ENCODE measurements at places on chromosomes 1 and 21.

DNA sequence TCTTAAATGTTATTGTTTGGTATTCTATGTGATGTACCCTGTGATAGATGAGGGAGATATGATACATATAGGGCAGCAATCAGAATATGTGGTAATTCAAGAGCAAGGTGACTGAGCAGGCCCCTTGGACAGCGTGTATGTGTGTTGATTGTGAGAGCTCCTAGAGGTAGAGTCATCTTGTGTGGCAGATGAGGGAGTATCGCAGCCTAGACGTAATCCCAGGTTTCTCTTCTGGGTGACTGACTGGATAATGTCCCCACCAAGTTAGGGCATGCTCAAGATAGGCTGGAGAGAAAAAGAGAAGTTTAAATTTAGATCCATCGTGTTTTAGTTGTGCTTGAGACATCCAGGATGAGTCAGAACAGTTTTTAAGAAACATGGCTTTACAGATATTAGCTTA, 185.3 kb downstream of the ZP4 start:
- DNase-seq = no peak

- no peak for DNase-seq
Observed at GRCh38 chr21:32717851-32718316, 9.9 kb downstream of the SYNJ1 start.

DNA sequence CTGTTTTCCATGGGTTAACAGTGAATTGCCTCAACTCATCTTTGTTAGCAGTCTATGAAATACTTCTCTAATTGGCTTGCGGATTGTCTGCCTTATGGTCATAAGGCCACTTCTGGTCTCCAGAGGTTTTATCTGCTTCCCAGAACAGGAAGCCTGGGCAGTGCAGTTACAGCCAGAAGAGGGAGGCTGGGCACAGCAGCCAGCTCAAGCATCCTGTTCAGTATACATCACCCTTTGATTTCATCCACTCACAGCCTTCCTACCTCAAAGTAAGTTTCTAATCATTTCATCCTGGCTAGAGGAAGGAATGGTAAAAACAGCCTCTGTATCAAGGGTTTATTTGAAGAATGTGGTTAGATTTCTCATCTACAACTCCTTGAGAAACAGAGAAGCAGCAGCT, 311.5 kb upstream of the DEPDC1 start:
- DNase-seq = no peak

DNA sequence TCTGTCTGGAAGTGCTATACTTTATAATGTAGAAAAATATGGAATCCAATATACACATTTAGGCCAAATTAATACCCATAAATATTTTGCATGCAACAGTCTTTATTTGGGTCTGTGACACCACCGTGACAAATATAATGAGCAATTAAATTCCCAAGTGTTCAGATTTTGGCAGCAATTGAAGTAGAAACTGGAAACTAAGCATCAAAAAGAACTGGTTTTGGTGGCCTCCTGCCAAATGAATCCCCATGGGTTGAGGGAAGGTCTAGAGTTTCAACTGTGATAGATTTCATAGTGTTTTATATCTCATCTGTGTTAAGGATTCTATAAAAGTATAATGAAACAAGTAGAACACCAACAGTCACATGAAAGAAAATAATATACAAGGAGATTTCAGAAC, 88.4 kb downstream of the DPYD start:
- no peak for DNase-seq

DNA sequence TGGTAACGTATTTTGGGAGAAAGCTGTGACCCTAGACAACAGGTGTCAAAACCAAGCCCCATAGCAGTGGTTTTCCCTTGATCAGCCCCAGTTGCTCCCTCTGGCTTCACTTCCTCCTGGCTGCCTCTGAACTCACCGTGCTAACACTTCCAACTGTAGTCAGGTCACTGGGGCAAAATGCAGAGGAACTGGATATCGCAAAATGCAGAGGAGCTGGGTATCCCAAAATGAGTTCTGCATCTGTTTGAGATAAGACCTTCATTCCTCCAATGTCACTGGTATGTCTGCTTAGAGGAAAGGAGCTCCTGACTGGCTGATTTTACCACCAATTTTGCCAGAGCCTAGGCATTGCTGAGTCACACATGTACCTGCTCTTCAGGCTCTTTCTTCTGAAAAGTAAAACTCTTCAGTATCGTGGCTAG, 19.6 kb upstream of the TACSTD2 start:
- DNase-seq = no peak

- DNase-seq = no peak
Observed at GRCh38 chr1:154835531-154836324, 34.4 kb downstream of the KCNN3 start.

GRCh38 chr1:87457408-87457807, 128.7 kb downstream of the LMO4 start:
- no peak for DNase-seq

DNA sequence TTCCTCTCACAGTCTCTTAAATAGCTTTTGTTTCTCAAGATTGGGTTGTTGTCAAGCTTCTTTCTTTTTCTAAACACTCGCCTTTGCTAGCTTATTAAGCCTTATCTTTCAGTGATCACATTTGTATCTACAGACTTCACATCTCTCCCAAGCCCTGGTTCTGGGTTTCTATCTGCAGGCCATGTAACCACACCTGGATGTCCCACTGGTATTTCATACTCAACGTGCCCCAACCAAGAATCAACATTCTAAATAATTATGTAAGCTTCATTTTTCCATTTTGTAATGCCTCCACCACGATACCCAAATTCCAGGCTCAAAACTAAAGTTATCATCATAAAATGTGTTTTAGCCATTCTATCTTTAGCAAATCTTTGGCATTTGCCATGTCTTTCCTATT, 372.2 kb downstream of the USH2A start:
- no peak for DNase-seq

DNA sequence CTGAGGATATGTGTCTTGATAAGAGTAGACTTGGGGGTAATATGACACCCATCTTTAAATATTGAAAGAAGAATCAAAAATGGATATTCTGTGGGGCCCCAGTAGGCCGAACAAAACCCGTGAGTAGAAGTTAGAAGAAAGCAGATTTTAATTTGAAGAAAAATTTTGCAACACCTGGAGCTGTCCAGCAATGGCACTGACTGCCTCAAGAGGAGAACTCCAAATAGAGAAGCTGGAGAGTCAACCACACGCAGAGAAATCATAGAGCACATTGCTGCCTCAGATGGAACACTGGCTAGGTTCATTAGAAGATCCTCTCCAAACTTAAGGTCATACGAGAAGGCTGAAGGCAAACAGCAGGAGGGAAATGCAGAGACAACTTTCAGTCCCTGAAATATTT, 6.8 kb downstream of the NHLH1 start:
- no peak for DNase-seq

- no peak for DNase-seq
Observed at GRCh38 chr1:25856856-25857255, 2.4 kb downstream of the AUNIP start.
